ENCODE measurements at places on chromosomes 11 and 22. TPM values are rescaled to one million over a fixed set of nuclear protein-coding genes. Genes with fewer than 3 reads are reported as not detected.

The HBB gene
- total RNA-seq: 59.9 TPM

The TMEM25 gene
- total RNA-seq: 30.7 TPM

The APOA5 gene
- total RNA-seq: not detected

The MED17 gene
- 35.4 TPM for total RNA-seq

The KCTD14 gene
- 13.7 TPM for total RNA-seq

The SCGB1D2 gene
- 0.60 TPM for total RNA-seq

The STIM1 gene
- total RNA-seq: 68.0 TPM

The B3GAT1 gene
- total RNA-seq: 3.7 TPM

The CALCA gene
- total RNA-seq: not detected

The MUC2 gene
- total RNA-seq: not detected

The JAM3 gene
- total RNA-seq: 19.5 TPM

The RHOD gene
- total RNA-seq: 20.9 TPM

The LRRC4C gene
- 1.6 TPM for total RNA-seq

The CARNS1 gene
- 1.7 TPM for total RNA-seq

The SERHL2 gene
- 3.1 TPM for total RNA-seq

The MGAT3 gene
- total RNA-seq: 5.4 TPM

The BIRC3 gene
- total RNA-seq: 110 TPM

The AHNAK gene
- 700 TPM for total RNA-seq

The OR11H1 gene
- total RNA-seq: not detected

The CHRM4 gene
- total RNA-seq: 0.16 TPM

The LARGE2 gene
- 13.1 TPM for total RNA-seq

Data from kidney (tissue), 22 donors.